ENCODE measurements at places on chromosomes 16 and 17. TPM values are rescaled to one million over a fixed set of nuclear protein-coding genes. Genes with fewer than 3 reads are reported as not detected.

The IL4R gene
- 31.9 TPM for total RNA-seq

The ZNF469 gene
- 3.4 TPM for total RNA-seq

The SLC16A11 gene
- 0.41 TPM for total RNA-seq

The CLEC16A gene
- 30.5 TPM for total RNA-seq

The CRYBA1 gene
- not detected for total RNA-seq

The C1QL1 gene
- total RNA-seq, result 1.1 TPM

The KRT27 gene
- not detected for total RNA-seq

The SLC12A3 gene
- total RNA-seq, result 58.9 TPM

The OR1A1 gene
- total RNA-seq, result not detected

The SLC5A10 gene
- total RNA-seq, result 0.82 TPM

The PIPOX gene
- 4.3 TPM for total RNA-seq

The NLRC3 gene
- 1.9 TPM for total RNA-seq

The USP31 gene
- 15.3 TPM for total RNA-seq

The ALOX12 gene
- total RNA-seq, result 0.64 TPM

Measured in metanephros (tissue), 2 donors.